ENCODE measurements at places on chromosomes 3 and 15. TPM values are rescaled to one million over a fixed set of nuclear protein-coding genes. Genes with fewer than 3 reads are reported as not detected.
A peak's percentile ranks its signal among the peaks of the same experiment; 100 is the strongest.

The SATB1 gene
- 69.0 TPM for total RNA-seq

The AQR gene
- 27.9 TPM for total RNA-seq

The TCTA gene
- total RNA-seq = 177 TPM

The ROPN1 gene
- not detected for total RNA-seq

The BNC1 gene
- 0.15 TPM for total RNA-seq

DNA sequence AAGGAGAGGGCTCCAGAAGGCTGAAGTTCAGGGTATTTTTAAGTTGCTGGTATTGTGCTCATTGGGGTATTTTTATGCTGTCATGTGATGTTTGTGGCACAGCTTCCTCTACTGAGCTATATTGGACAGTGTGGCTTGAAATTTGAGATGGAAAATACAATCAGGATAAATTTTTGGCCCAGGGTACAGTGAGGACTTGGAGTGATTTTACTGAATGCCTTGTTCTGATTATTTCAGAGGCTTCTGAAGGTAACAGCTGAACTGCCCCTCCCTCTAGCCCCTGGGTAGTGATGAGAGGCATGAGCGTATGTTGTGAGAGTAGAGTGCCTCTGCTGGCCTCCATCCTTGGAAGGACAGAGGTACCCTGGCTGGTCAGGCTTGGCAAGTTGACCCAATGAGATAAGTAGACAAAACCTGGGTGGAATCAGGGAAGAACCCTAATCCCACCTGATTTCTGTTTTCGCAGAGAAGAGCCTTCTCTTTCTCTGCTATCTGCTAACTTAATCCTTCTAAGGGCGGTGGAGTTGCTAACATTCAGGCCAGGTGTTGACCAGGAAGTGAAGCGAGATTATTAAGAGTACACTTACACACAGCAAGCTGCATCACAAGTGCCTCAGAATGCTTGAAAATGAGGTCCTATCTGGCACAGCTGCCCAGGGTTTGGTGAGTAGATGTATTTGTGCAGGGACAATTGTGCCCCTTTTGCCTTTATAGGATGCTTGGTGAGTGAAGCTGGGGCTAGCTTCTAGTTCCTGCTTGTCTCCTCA lies 98.1 kb upstream of the CLSTN2 start:
- DNase-seq = no peak
- H3K4me3 ChIP-seq = no peak overlapping the region
- H3K36me3 ChIP-seq = no peaks in the 10 kb centered on the region
- H3K27ac ChIP-seq = no peak overlapping the region

- DNase-seq = no peak
- H3K4me3 ChIP-seq = no peak overlapping the region
- no peaks in the 10 kb centered on the region for H3K36me3 ChIP-seq
- peaks cover 49% of the 10 kb centered on the region for H3K4me1 ChIP-seq
Observed at GRCh38 chr15:41805711-41806110, 22.2 kb upstream of the JMJD7 start.

DNA sequence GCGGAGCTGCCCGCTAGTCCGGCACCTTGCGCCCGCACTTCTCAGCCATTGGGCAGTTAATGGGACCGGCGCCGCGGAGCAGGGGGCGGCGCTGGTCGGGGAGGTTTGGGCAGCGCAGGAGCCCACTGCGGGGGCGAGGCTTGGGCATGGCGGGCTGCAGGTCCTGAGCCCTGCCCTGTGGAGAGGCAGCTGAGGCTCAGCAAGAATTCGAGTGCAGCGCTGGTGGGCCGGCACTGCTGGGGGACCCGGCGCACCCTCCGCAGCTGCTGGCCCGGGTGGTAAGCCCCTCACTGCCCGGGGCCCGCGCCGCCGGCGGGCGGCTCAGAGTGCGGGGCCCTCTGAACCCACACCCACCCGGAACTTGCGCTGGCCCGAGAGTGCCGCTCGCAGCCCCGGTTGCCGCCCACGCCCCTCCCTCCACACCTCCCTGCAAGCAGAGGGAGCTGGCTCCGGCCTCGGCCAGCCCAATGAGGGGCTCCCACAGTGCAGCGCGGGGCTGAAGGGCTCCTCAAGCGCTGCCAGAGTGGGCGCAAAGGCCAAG lies 835.0 kb downstream of the TBL1XR1 start:
- H3K4me1 ChIP-seq = no peaks in the 10 kb centered on the region
- H3K27me3 ChIP-seq = no peaks in the 10 kb centered on the region

DNA sequence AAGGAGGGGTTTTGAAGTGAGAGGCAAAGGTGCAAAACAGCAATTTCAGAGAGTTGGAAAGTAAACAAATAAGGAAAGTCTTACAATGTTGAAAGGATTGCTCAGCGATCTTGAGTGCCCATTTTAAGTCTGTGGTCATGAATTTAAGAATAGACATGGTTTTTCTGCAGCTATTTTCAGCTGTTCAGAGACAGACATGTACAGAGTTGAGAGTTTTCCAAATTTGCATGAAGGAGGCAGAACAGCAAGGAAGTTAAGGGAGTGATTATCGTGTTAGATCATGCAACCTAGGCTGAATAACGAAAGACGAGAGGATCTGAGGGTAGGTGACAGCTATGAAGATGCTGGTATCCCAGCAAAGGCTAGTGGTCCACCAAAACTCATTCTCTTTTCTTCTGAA lies 37.2 kb downstream of the DET1 start:
- H3K4me1 ChIP-seq = no peaks in the 10 kb centered on the region
- DNase-seq = no peak
- H3K27me3 ChIP-seq = no peaks in the 10 kb centered on the region
- H3K36me3 ChIP-seq = no peaks in the 10 kb centered on the region
- no peak overlapping the region for H3K4me3 ChIP-seq
- no peak overlapping the region for H3K27ac ChIP-seq

DNA sequence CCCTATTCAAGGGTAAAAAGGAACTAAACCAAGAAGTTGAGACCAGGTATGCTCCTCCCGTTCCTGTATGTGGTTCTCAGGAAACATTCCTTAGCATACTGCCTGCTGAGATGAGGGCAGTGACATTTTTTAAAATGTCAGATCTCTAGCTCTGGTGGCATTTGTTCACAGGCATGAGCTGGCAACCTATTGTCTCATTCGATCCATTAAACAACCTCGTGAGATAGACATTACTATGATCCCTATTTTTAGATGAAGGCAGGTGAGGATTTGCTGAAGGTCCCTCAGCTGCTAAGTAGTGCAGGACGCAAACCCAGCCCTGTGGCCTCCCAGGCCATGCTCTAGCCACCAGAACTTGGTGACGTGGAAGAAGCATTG lies 74.9 kb downstream of the SIDT1 start:
- no peak for DNase-seq
- no peaks in the 10 kb centered on the region for H3K36me3 ChIP-seq
- no peaks in the 10 kb centered on the region for H3K4me1 ChIP-seq
- no peak overlapping the region for H3K27ac ChIP-seq
- H3K27me3 ChIP-seq = no peaks in the 10 kb centered on the region

GRCh38 chr15:81288040-81288439 lies 35.9 kb downstream of the STARD5 start:
- DNase-seq = no peak
- no peak overlapping the region for H3K4me3 ChIP-seq
- no peak overlapping the region for H3K27ac ChIP-seq
- peaks cover 3% of the 10 kb centered on the region for H3K4me1 ChIP-seq
- H3K27me3 ChIP-seq = no peaks in the 10 kb centered on the region
- no peaks in the 10 kb centered on the region for H3K36me3 ChIP-seq

GRCh38 chr3:142563496-142563997 lies 15.0 kb downstream of the ATR start:
- no peaks in the 10 kb centered on the region for H3K4me1 ChIP-seq
- DNase-seq = no peak
- H3K27me3 ChIP-seq = no peaks in the 10 kb centered on the region
- no peak overlapping the region for H3K27ac ChIP-seq

GRCh38 chr3:171123915-171124314 lies 97.4 kb upstream of the SLC2A2 start:
- H3K4me3 ChIP-seq = no peak overlapping the region
- no peaks in the 10 kb centered on the region for H3K4me1 ChIP-seq
- no peaks in the 10 kb centered on the region for H3K36me3 ChIP-seq
- H3K27me3 ChIP-seq = no peaks in the 10 kb centered on the region
- DNase-seq = no peak
- no peak overlapping the region for H3K27ac ChIP-seq

DNA sequence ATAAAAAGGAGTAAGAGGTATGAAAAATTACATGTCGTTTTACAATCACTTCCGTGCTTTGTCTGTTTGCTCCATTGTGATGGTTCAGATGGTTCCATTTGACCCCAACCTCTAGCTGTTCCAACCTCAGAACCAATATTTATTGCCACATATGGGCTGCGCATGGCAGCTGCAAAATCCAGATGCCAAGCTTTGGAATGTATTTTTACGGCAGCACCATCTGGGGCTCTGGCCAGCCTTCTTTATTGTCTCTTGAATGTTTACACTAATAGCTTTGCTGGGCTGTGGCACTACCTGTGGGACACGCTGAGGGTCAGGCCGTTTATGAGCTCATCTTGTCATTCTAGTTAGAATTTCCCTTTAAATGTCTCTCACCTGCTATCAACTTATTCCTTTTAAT lies 219.8 kb downstream of the ROBO2 start:
- H3K27me3 ChIP-seq = no peaks in the 10 kb centered on the region
- DNase-seq = no peak
- H3K4me1 ChIP-seq = no peaks in the 10 kb centered on the region
- no peaks in the 10 kb centered on the region for H3K36me3 ChIP-seq
- H3K27ac ChIP-seq = no peak overlapping the region
- no peak overlapping the region for H3K4me3 ChIP-seq

DNA sequence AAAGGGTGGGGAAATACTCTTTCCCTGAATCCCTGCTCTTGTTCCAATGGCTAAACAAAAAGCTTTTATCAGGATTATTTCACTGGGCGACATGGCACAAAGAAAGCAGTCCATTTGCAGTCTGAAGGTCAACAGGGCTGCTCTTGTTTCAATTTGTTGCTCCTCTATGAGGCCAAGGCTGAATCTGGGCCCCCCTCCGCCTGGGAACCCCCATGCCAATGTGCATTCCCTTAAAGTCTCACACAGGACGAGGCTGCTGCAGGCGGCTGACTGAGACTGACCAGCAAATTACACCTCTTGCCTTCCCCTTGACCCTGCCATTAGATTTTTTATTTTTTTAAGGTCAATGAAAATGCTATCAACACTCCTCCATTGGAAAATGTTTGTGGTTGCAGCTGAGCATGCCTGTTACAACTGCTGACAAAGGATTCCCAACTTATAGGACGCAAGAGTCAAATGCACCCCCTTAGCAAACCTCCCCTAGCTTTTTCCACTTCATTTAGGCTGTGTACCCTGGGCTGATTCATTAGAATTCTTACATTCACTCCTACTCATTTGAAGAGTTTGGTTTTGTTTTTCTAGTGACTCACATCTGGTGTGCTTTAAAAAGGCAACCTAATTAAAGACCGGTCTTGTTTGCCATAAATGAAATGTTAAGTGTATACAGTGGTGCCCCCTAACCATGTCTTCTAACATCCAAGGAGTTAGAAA lies 60.8 kb upstream of the ARHGEF3 start:
- no peaks in the 10 kb centered on the region for H3K27me3 ChIP-seq
- no peaks in the 10 kb centered on the region for H3K36me3 ChIP-seq
- peaks cover 13% of the 10 kb centered on the region for H3K4me1 ChIP-seq
- H3K4me3 ChIP-seq = no peak overlapping the region
- no peak for DNase-seq

- H3K4me3 ChIP-seq = no peak overlapping the region
- no peak overlapping the region for H3K27ac ChIP-seq
- no peaks in the 10 kb centered on the region for H3K36me3 ChIP-seq
Observed at GRCh38 chr3:42376344-42376798, 34.0 kb downstream of the LYZL4 start.

DNA sequence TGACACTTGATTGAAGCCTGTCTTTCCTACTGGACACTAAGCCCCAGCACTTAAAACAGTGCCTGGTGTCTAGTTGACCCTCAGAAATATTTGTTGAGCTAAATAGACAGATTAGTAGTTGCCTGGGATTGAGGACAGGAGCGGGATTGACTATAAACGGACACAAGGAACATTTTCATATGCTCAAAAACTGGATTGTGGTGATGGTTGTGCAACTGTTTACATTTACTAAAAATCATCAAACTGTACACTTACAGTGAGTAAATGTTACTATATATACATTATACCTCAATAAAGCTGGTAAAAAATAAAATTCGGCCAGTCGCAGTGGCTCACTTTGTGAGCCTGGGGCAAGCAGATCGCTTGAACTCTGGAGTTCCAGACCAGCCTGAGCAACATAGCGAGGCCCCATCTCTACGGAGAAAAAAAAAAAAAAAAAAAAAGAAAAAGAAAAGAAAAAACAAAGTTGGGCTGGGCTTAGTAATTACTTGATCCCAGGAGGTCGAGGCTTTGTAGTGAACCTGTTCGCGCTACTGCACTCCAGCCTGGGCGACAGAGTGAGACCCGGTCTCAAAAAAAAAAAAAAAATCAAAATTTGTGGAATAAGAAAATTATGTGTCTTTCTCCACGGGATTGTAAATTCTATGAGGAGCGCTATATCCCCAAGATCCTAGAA lies 632 bp upstream of the IDH3A start:
- H3K4me3 ChIP-seq = no peak overlapping the region
- H3K4me1 ChIP-seq = peaks cover 16% of the 10 kb centered on the region
- no peaks in the 10 kb centered on the region for H3K27me3 ChIP-seq
- H3K27ac ChIP-seq = no peak overlapping the region

- H3K4me1 ChIP-seq = peaks cover 63% of the 10 kb centered on the region
- H3K36me3 ChIP-seq = no peaks in the 10 kb centered on the region
- no peaks in the 10 kb centered on the region for H3K27me3 ChIP-seq
- peak overlapping the region; percentile 98 for H3K27ac ChIP-seq
Observed at GRCh38 chr15:33067456-33067855, 127.1 kb downstream of the FMN1 start.

DNA sequence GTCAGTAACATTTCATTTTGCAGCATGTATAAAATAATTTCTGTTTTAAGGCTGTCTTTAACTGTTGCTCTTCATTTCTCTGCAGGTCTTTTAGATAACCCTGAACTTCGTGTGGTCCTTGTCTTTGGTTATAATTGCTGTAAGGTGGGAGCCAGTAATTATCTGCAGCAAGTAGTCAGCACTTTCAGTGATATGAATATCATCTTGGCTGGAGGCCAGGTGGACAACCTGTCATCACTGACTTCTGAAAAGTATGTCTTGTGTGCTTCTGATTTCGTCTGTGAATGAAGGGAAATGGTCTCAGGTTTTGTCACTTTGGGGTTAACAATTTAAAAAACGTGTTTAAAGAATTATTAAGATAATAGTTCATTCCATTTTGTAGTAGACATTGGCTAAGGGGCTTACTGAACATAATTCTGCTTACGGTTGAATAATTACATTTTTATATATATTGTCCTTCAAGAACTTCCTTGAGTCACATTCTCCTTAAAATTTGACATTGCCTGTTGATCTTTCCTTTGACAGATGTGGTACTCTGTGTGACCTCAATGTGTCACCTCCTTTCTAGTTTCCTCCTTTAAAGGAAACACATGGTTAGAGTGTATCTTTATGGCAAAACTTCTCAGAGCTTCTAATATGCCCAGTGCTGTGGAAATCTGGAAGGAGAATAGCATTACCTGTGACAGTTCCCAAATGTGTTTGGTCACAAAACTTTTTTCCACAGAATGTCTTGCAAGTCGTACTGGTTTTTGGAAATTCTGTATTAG lies 26.3 kb downstream of the FBXO22 start:
- H3K4me1 ChIP-seq = peaks cover 2% of the 10 kb centered on the region
- H3K36me3 ChIP-seq = peaks cover 20% of the 10 kb centered on the region
- no peaks in the 10 kb centered on the region for H3K27me3 ChIP-seq
- H3K27ac ChIP-seq = no peak overlapping the region
- no peak for DNase-seq

GRCh38 chr3:148178503-148178902 lies 519.2 kb upstream of the AGTR1 start:
- no peak overlapping the region for H3K27ac ChIP-seq
- H3K4me3 ChIP-seq = no peak overlapping the region
- no peaks in the 10 kb centered on the region for H3K27me3 ChIP-seq
- H3K36me3 ChIP-seq = no peaks in the 10 kb centered on the region
- H3K4me1 ChIP-seq = no peaks in the 10 kb centered on the region
- DNase-seq = no peak

Data from thyroid gland (tissue), 4 donors.